ENCODE measurements at places on chromosomes 2 and 18.

DNA sequence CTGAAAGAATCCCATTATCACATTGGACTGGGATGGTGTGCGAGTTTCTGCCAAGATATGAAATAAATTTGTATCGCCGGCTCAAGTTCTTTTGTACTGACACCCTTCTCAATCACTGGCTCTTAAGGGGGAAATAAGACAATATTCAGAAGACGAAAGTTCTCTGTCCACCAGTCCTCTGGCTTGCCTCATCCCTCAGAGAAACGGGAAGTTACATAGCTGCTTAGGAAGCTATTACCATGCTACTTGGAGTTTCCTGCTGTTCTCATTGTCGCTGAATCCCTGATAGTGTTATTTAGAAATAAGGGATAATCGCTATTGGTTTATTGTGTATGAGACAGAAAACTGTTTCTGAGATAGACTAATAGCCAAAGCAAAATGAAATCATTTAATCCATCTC, 205.0 kb upstream of the ZNF521 start:
- no peak for DNase-seq

DNA sequence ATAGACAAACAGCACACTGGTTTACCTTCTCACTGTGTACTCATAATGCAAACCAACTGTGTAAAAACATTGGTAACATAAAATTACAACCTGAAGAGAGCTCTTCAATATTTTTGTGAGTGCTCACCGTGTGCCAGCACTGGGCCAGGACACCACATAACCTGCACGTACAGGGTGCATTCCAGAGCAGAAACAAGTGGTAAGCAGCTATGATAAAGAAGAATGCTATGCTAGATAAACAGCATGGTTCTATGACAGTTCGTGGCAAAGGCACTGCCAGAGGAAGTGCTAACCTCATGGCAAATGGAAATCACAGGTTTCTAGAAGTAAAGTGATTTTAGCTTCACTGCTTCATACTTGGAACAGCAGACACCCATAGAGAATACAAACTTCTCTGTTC, 343.5 kb downstream of the MTX2 start:
- DNase-seq = no peak

- DNase-seq = no peak
Measured at GRCh38 chr2:110167326-110168000, 37.4 kb downstream of the NPHP1 start.

DNA sequence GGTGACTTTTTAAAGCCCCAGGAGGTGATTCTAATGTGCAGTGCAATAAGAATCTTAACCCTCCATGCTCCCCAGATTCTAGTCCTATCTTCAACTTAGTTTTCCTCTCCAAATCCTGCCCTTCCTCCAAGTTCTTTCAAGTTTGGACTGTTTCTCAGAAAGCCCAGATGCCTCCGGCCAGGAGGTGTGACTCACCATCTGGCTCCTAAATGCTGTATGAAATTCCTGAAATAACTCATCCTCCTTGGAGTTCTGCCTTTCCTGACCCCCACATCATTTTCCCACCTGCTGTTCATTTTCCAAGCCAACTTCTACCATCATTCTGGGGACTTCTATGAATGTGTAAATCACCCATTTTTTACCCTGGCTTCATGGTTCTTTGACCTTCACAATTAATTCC, 118.2 kb upstream of the NOL4 start:
- peak; percentile 16 for DNase-seq

DNA sequence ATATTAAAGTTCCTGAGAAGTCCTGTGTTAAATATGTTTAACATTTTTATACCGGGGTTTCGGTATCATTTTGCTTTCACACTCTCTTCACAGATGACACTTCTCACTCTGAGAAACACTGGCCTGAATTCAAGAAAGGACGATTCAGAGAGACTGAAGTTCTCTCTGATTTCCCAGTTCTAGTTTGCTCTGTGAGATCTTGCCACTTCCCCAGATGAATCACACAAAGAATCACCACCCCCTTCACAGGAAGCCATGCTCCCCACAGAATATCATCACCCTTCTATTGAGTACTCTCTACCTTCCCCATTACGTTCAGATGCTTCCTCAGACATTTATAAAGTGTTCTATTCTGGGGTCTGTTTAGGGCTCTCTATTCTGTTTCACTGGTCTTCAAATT, 16.1 kb upstream of the CD207 start:
- DNase-seq = no peak

GRCh38 chr2:143684551-143685320, 555.5 kb downstream of the ARHGAP15 start:
- no peak for DNase-seq

DNA sequence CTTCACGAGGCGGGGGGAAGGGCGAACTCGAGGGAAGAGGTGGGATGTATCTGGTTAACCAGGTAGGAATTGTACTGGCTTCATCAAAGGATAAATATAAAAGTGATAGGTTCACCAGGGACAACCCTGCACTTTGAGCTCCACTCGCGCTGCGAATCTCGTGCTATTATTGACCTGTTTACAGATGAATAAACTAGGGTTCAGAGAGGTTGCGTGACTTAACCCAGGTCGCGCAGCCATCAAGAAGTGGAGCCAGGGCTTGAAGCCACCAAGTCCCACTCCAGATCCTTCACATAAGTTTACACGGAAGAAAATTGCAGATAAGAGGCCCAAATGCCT, 1.4 kb upstream of the CYP1B1 start:
- no peak for DNase-seq

GRCh38 chr2:233845301-233846060, 8.9 kb downstream of the HJURP start:
- DNase-seq = no peak

DNA sequence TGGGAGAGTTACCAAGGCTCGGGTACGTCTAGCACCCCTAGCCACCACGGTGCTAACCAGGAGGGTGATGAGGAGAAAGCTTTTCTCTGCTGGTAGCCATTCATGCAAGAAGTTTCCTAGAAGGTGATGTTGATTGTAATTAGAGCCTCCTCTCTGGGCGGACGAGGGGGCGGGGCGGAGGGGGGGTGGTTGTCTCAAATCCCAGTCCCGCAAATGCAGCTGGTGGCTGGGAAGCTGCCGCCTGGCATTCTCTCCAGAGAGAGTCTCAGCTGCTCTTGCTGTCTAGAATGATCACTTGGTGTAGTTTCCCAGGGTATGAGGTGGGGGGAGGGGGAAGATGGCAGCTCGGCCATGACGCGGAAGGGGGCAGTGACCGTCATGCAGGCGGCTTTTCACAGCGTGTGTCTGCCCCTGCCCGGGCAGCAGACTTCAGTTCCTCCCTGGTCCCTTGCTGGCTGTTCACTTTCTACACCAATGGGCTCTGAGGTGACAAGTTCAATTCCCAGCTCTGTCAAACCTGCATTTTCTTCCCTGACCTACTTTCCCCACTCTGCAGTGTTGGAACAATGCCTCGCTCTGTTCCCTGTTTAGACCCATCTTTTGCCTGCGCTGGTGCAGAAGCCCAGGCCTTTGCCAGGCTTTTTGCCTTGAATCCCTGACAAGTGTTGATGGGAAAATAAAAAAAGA, 61.5 kb upstream of the KLF7 start:
- DNase-seq = no peak

- no peak for DNase-seq
Measured at GRCh38 chr18:35611518-35611917, 30.0 kb downstream of the GALNT1 start.

GRCh38 chr2:219169930-219170654, at the start of gene SLC23A3:
SLC23A3 (minus strand) TSS chr2:219170029; CDS start chr2:219169984, 45 bp downstream.
- DNase-seq = no peak

GRCh38 chr2:169716938-169717690, 16.5 kb upstream of the KLHL23 start:
- no peak for DNase-seq

- no peak for DNase-seq
Measured at GRCh38 chr2:143209570-143210445, 80.6 kb downstream of the ARHGAP15 start.

DNA sequence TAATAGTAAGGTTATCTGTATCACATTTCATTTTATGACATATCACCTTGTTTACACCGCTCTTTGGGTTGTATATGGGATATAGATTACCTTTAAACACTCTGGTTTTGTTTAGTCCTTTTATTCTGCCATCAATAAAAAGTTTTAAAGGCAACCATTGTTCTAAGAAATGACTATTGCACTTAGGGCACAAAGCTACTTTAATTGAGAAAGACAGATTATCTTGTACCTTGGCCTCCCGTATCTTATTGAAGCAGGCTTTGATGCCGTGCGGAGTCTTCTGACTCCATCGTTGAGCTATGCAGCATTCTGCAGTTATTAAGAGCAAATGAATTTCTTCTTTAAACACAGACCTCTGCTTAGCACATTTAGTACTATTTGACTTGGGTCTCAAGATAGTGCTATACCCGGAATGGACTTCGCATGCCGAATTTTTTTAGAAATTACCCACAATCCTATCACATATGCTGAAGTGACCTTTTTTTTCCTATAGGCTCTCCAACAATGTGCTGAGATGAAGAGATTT, 16.7 kb downstream of the PKDCC start:
- DNase-seq = peak; percentile 59

DNA sequence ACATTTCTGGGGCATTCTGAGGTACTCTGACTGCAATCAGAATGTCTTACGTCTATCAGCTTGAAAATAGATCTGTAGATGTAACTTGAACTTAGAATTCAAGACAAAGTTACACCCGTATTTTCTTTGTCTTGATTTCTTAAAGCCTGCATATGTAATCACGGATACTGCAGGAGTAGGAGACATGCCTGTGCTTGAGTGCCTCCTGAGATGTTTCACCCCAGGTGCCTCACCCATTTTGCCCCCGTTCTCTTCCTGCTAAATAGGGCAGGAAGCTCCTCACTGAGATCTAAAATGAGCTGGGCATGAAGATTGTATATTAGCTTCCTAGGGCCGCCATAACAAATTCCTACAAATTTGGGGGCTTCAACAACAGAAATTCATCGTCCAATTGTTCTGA, 131.9 kb downstream of the RDH14 start:
- DNase-seq = no peak

DNA sequence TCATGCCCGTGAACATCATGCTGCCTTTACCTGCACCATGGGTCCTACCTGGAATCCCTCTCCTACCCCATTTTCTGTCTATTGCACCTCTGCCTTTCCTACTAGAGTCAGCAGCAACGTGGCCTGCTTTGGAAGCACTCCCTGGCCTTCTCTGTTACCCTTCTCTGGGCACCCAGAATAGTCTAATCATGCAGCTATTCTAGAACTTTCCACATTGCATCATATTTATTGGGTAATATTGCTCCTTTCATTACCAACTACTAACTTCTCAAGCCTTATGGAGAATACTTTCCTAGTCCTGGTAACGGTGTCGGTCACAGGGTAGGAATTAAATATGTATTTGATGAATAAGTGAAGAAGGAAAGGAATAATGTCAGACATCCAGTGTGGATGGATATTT, 33.3 kb upstream of the CREG2 start:
- DNase-seq = no peak

GRCh38 chr18:58341916-58342315, 287.0 kb downstream of the ALPK2 start:
- no peak for DNase-seq

DNA sequence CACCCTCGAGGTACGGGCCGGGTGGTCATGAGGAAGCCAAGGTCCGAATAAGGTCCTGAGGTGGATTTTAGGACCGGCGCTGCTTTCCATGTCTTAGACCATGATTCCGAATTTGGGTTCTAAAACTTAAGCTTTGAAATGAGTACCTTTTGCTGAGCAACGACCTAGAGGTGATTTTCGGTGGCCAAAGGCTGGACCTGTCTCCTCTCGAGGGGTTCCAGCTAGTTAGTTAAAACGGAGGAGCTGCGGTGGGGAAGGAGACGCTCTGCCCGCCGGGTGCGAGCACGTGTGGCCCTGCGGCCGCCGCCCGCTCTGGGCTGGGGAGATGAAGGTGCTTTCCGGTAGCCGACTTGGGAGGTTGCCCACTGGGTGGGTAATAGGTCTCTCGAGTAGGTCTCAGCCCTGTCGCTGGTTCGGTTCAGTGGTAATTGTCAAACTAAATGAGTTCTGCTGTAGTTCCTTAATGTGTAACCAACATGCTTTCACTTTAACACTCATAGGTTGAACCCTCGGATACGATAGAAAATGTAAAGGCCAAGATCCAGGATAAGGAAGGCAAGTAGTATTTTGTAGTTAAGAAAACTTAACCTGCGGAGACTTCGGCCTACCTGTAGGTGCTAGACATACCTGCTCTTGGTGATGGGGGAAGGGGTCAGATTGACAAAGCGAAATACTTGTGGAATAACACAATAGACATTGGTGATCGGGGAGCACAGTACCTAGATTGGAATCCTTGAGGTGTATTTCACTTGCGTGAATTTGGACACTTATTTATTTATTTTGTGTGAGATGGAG, 572 bp downstream of the RPS27A start:
- no peak for DNase-seq

DNA sequence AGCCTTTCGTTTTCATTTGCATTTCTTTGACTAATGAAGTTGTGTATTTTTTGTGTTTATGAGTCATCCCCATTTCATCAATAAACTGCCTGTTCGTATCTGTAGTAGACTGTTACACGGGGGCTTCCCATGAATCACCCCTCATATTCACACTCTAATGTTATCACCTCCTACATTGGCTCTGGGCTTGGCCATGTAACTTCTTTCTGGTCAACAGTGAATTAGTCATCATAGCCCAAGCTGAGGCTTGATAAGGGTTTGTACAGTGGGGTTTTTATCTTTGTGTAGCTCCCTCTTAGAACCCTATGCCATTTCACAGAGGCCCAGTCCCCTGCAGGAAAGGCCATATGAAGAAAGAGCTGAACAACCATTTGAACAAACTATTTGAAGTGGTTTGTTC, 151.0 kb downstream of the CCBE1 start:
- no peak for DNase-seq

- no peak for DNase-seq
Measured at GRCh38 chr2:37920570-37920969, 4.5 kb upstream of the RMDN2 start.

GRCh38 chr2:80291656-80292055, 12.9 kb downstream of the LRRTM1 start:
- DNase-seq = no peak

Measured in fibroblast of skin of left biceps (primary cell).